ENCODE measurements at places on chromosomes 11 and 22.
A peak's percentile ranks its signal among the peaks of the same experiment; 100 is the strongest.

DNA sequence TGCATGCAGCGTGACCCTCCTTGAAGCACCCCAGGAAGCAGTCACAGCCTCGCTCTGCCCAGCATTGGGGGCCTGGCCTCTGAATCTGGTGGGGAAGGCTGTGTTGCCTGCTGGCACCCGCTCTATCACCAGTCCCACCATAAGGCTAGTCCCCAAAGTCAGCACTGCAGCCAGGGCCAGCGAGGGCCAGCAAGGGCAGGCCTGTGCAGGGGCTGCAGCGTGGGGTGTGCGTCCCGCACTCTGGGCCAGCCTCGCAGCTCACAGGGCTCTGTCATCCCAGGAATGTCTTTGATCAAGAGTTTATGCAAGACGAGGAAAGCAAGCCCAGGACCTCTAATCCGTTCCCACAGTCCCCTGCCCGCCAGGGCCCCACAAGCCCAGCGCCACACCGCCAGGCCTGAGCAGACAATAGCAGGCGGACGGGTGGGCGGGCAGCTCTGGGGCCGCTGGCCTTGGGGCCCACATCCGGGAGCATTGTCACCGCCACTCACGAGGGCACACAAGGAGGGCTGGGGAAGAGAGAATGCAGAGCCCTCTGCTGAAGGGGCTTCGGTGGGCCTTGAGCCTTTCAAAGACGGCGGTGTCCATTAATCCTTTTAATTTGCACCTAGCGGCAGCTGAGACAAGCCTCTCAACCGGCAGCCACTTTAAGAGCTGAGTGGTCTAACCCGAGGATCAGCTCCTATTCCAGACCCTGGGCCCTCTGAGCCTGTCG, 17.1 kb downstream of the LTO1 start:
- ATAC-seq = peak; percentile 88

DNA sequence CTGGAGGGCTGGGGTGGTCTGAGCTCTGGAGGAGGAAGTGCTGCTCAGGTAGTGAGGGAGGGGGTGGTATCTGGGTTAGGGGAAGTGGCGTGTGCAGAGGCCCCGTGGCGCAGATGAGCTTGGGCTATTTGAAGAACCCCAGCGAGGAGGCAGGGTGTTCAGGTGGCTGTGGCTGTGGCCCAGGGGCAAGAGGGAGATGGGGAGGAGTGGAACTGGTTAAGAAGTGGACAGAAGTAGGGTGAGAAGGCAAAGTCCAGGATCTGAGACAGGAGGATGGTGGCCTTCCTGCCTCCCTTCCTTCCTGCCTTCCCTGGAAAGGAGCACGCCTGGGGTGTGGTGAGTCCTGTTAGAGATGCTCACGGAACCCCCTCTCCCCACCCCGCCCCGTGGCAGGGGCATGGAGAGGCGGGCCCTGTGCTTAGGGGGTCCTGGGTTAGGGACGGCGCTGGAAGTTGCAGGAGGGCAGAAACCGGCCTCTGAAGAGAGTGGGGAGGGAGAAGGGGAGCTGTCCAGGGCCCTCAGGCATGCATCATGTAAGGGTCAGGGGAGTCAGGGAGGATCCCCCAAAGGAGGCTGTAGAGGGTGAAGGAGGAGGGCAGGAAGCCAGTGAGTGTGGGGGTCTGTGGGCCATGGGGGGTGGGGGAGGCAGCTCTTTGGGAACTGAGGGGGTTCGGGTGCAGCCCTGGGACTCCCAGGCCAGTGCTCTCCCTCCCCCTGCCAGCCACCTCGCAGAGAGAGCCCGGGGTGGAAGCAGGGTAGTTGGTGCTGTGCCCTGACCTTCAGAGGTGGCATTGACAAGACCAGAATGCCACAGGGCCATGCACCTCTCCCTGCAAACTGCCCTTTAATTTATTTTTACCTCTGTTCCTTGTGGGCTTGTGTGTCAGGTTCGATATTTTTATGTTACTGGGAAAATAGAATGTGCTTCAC, 63.7 kb upstream of the PARVG start:
- ATAC-seq = no peak

DNA sequence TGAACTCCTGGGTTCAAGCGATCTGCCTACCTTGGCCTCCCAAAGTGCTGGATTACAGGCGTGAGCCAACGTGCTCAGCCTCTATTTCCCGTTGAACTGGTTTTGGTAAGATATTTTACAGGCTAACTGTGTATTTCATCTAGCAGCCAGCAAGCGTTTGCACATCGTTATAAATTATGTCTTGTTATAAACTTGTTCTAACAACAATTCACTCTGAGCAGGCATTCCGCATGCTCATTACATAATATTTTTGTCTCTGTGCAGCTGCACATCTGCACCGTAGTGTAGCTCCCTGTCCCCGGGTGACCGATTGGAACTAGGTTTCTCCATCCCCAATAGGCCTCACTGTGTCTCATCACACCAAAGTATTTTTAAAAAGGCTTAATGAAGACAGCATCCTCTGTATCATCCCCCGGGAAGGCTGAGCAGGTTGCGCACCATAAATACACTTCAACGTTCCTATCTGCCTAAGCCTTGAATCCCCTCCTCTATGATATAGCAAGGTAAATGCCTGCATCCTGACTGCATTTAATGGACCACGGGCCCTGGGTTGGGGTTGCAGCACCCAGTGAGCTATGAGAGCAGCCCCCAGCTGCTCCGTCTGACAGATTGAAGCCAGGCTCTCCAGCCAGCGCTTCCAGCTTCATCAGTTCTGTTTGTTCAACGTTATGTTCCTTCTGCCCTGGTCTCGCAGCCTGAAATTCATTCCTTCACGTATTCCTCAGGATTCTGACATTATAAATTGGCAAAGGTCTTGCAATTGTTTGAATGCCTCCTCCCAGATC, 47.7 kb downstream of the TST start:
- no peak for ATAC-seq

GRCh38 chr11:64919627-64920026, 2.6 kb upstream of the ATG2A start:
- ATAC-seq = no peak

GRCh38 chr11:100774132-100774531, 87.0 kb downstream of the ARHGAP42 start:
- ATAC-seq = no peak

DNA sequence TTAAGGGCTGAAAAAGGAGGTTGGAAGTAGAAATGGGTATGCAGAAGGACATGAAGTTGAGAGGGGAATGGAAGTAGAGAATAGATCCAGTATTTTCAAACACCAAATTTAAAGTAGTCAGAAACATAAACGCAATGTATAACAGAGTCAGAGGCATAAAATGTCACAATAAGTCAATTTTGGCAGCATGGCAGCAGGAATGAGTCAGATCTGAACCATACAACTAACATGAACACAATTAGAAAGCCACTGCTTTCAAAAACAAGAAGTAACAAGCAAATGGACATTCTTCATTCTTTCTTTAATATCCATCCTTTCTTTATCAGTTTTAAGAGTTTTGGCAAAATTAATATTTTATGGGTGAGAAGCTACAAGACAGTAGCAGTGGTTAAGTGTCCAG, 2.5 kb downstream of the CHORDC1 start:
- ATAC-seq = no peak

DNA sequence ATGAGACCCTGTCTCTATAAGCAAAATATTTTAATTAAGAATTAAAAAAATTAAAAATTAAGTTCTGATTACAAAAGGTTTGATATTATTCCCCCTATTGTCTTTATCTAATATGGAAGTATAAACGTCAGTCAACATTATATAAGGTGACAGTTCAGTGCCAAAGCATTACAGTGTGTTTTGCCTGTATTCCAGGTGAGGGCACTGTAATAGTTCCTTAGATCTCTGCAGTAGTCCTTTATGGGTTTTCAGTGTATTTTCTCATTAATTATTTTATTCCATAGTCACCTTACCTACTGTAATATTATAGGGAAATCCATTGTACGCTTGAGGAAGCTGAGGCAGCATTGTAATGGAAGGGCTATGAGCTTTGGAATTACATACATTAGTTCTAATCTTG, 33.0 kb downstream of the FAR1 start:
- ATAC-seq = no peak

DNA sequence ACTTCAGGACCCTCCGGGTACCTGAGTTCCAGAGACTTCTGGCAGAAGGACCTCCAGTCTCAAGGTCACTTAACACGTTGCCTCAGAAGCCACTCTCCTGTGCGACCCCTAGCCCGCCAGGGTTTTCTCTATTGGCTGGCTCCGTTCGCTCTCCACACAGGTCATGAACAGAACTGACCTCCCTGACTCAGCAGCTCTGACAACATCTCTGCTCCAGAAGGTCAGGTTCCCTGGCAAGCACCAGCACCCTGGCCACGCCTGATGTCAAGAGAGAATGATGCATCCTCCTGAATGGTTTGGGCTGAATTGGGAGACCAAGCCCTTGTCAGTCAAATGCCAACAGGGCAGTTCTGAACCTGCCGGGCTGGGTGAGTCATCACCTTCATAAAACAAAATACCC, 84.3 kb upstream of the TMEM45B start:
- ATAC-seq = no peak

DNA sequence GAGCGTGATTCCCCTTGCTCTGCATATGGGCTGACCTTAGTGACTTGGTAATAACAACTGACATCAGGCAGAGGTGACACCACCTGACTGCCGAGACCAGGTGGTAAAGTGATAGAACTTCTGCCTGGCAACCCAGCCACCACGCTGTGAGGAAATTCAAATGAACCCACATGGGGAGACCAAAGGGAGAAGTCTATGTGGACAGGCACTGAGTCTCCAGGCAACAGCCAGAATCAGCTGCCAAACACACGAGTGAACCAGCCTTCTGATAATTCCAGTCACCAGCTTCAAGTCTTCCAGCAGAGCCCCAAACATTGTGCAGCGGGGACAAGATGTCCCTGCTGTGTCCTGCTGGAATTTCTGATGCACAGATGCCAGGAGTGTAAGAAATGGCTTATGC, 29.7 kb downstream of the SPATA19 start:
- no peak for ATAC-seq

DNA sequence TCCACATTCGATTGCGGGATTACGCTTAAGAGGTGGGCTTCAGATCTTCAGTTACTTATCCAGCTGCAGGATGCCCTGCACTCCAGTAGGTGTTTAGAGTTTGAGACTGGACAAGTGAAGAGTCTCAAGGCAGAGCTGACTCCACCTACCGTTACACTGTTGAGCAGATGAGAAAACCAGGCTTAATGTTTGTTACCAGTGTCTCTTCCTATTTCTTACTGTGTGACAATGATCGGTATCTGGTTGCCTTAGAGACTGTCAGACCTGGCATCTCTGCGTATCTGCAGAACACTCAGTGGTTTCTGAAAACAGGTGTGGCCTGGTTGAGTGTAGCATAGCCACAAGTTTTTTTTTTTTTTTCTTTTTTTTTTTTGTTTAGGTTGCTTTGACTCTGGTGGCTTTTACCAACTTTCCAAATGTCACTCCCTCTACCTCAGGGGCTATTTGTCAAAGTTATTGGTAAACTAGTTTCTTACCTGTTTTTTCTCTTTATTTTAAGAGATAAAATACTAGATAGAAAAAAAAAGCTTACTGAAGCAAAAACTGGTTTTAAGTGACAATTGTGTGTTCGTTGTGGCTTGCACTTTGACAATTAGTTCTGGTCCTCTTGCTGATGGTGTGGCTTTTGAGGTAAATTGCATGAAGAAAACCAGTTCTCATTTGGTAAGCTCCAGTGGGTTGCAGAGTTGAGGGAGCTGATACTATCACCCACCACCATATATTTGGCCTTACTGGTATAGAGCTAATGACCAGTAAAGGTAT, 284.8 kb downstream of the ETS1 start:
- ATAC-seq = no peak

DNA sequence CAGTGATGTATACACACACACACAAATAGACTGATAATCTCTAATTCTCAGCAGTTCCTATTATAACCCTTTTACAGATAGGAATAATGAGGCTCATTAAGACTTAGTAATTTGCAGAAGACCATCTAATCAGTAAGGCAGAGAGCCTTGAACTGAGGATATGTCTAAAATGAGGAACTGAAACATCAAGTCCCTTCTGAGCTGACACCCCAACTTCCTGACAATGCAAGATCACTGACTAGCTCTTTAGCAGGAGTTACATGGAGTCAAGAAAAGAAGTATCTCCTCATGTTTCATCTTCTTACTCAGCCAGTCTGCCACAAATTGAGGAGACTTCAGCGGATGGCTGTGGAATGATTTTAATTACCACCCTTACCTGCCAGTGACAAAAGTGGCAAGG, 193.0 kb downstream of the MSANTD4 start:
- no peak for ATAC-seq

DNA sequence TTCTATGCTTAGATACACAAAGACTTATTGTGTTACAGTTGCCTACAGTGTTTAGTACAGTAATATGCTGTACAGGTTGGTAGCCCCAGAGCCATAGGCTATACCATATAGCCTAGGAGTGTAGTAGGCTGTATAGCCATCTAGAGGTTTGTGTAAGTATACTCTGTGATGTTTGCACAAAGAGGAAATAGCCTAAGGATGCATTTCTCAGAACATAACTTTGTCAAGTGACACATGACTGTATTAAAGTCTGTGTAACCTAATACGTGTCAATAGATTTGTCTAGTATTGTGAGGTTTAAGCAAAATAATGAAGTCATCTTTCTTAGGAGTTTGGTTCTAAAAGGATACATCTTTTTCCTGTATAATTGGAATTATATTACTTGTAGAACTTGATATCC, 5.5 kb downstream of the ZC3H12C start:
- ATAC-seq = no peak

DNA sequence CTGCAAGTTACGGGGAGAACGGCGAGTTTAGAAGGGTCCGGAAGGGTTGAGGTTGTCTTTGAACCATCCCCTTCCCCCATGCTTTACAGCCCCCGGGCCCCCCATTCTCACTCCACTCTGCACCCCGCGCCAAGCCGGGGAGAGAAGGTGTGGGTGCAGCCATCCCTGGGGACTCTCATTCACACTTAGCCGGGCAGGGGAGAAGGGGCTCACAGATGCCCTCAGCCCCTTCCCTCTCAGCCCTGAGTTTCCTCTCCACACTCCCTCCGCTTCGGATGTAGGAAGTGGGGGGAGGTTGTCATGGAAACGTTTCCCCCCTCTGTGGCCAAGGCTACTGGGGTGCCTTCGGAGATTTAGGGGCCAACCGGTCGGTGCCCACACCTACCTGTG, 334 bp downstream of the CADM1 start:
- ATAC-seq = peak; percentile 22

GRCh38 chr11:119700536-119701346, 28.3 kb downstream of the NECTIN1 start:
- no peak for ATAC-seq

GRCh38 chr22:39432361-39432811, 24.4 kb upstream of the MGAT3 start:
- ATAC-seq = no peak

DNA sequence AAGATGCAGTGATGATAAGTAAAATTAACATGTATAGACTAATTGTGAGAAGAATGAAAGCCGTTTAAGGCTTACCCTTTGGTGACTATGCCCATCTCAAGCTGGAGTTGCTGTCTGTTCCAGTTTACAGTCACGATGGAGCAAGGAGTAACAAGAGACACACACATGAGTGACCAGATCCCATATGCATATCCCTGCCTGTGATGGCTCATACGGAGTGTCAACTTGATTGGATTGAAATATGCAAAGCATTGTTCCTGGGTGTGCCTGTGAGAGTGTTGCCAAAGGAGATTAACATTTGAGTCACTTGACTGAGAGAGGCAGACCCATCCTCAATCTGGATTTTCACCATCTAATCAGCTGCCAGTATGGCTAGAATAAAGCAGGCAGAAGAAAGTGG, 786.8 kb downstream of the FAM181B start:
- ATAC-seq = peak; percentile 100
